Ascending aorta (tissue), 2 donors: ENCODE measurements at places on chromosomes 7 and 10.
A peak's percentile ranks its signal among the peaks of the same experiment; 100 is the strongest.

- H3K27ac ChIP-seq = no peak overlapping the region
- no peaks in the 10 kb centered on the region for H3K4me1 ChIP-seq
- H3K27me3 ChIP-seq = no peaks in the 10 kb centered on the region
- DNase-seq = no peak
Measured at GRCh38 chr10:1552406-1552805, 184.9 kb downstream of the ADARB2 start.

- H3K27ac ChIP-seq = no peak overlapping the region
- H3K4me3 ChIP-seq = no peak overlapping the region
Measured at GRCh38 chr10:12512332-12513002, 163.1 kb downstream of the CAMK1D start.

DNA sequence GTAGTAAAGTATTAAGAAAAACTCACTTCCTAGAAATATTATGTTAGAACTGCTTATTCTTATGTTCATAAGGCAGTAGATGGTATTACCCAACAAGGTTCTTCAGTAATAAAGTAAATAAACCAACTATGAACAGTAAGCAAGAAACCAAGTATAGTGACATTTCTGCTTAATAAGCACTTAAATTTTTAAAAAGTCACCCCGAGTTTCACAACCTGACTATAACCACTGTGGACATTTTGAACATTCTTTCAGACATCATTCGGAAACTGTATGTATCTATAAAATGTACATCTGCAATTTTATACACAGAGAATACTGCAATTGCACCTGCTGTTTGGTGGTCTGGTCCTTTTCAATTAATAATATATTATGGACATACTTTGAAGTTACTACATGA, 1073.6 kb downstream of the XPNPEP1 start:
- DNase-seq = no peak
- H3K36me3 ChIP-seq = no peaks in the 10 kb centered on the region
- no peak overlapping the region for H3K27ac ChIP-seq
- H3K27me3 ChIP-seq = no peaks in the 10 kb centered on the region
- no peaks in the 10 kb centered on the region for H3K4me1 ChIP-seq

DNA sequence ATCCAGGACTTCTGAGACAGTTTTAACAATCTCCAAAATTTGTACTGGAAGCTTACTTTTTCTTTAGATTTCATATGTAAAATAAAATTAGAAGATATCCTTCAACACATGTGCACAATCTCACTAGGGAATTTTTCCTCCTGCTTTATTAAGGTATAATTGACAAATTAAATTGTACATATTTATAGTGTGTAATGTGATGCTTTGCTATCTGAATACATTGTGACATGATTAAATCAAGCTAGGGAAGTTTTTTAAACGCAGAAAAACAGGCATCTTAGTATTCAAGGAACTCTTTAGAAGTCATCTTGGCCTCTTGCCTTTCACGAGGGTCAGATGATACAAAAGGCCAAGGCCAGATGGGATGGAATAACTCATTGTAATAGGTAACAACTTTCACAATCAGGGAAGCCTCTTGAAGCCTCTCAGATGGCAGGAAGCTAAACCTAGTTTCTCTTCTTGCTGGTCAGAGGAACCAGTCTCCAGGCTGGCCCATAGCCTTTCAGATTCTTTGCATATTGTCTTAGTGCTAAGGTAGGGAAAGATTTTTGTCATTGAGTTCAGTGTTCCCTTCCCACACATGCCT, 78.7 kb downstream of the RHOBTB1 start:
- no peak overlapping the region for H3K4me3 ChIP-seq
- peaks cover 4% of the 10 kb centered on the region for H3K36me3 ChIP-seq
- H3K27me3 ChIP-seq = no peaks in the 10 kb centered on the region

DNA sequence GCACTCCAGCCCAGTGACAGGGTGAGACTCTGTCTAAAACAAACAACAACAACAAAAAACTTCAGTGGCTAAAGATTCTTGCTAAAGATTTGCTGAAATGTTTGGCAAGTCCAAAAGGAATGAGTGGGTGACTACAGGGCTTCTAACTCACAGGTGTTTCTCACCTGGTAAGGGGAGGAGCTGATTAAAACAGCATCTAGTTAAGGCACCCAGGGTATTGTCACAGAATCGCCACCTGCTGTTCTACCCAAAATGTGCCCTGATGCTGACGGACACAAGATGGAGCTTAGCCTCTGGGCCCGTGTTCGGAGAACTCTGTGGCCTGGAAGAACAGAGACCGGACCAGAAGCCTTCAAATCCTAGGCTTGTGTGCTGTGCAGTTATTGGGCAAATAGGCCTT, 336.0 kb upstream of the GALNT17 start:
- H3K4me1 ChIP-seq = no peaks in the 10 kb centered on the region
- H3K4me3 ChIP-seq = no peak overlapping the region
- H3K27me3 ChIP-seq = no peaks in the 10 kb centered on the region
- no peak for DNase-seq

DNA sequence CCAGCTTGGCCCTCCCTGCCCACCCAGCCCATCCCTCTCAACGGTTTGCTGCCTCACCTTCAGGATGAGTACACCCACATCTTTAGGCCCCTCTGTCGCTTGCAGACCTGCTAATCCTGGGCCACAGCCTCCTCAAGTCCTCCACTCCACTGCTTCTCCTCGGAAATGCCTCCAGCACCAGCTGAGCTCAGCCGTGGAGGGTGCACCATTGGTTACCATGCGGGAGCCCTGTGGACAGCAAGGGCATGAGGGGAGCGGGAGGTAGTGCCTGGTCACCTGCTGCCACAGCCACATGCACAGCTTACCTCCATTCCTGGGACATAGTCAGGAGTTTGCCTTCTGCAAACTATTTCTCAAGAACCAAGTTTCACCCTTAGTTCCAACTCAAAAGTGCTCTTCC, 286.3 kb upstream of the ZMIZ1 start:
- H3K27ac ChIP-seq = no peak overlapping the region
- no peaks in the 10 kb centered on the region for H3K27me3 ChIP-seq
- no peak overlapping the region for H3K4me3 ChIP-seq
- H3K4me1 ChIP-seq = peaks cover 28% of the 10 kb centered on the region
- no peaks in the 10 kb centered on the region for H3K36me3 ChIP-seq

DNA sequence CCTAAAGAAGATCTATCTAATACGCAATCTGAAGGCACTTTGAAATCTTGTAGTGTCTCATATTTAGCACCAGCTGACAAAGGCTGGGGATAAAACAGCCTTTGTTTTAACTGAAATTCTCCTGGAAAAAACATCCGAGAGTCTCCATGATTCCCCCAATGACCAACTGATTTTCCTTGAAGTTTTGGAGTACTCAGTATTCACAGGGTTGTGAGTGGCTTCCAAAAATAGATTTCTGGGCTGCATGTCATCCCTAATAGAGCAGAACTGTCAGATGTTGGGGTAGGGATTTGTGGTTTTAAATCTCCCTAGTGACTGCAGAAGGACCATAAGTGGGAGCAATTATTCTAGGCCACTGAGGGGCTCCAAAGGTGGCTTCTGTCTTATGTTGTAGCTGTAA, 206.4 kb downstream of the TAX1BP1 start:
- H3K4me3 ChIP-seq = no peak overlapping the region
- H3K4me1 ChIP-seq = no peaks in the 10 kb centered on the region
- H3K27ac ChIP-seq = no peak overlapping the region

DNA sequence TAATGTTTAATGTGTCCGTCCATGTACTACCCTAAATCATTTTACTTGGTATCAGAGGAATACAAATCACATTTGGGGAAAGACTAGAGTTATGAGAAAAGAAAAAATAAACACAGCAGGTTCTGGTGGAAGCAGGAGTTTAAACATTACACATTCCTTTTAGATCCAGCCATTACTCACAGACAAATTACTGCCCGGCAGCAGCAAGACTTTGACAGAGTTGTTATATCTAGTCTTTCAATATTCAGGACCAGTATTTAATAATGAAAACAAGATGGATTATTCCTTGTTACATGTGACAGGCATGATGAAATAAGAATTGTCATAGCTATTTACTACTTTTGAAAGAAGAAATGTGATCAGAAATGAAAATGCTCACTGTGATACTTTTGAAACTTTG, 131.8 kb upstream of the GNAI1 start:
- H3K27ac ChIP-seq = no peak overlapping the region
- H3K4me1 ChIP-seq = no peaks in the 10 kb centered on the region
- DNase-seq = no peak
- no peak overlapping the region for H3K4me3 ChIP-seq

GRCh38 chr10:11272915-11273389, 255.3 kb downstream of the CELF2 start:
- H3K27me3 ChIP-seq = no peaks in the 10 kb centered on the region
- no peak for DNase-seq
- H3K36me3 ChIP-seq = peaks cover 13% of the 10 kb centered on the region
- H3K27ac ChIP-seq = no peak overlapping the region
- no peaks in the 10 kb centered on the region for H3K4me1 ChIP-seq

DNA sequence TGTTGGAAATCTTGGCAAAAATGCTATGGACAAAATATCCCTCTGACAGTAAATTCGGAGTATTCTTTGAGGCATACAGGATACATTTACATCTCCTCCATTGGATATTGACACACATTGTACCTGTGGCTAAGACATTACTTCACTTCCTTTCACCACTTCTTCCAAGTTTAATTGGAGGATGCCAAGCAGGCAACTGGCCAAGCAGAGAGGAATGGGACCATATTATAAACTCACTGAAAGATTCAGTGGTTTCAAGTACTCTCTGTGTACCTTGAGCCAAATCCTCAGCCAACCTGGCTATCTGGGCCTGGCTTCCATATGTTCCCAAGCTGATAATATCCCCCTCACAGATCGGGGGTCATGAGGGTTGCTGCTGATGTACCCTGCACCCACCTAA, 14.7 kb upstream of the JCAD start:
- H3K36me3 ChIP-seq = no peaks in the 10 kb centered on the region
- no peak for DNase-seq
- H3K4me1 ChIP-seq = no peaks in the 10 kb centered on the region
- no peak overlapping the region for H3K27ac ChIP-seq
- no peak overlapping the region for H3K4me3 ChIP-seq

- H3K4me3 ChIP-seq = no peak overlapping the region
- no peaks in the 10 kb centered on the region for H3K4me1 ChIP-seq
- no peak overlapping the region for H3K27ac ChIP-seq
- DNase-seq = no peak
- no peaks in the 10 kb centered on the region for H3K36me3 ChIP-seq
- no peaks in the 10 kb centered on the region for H3K27me3 ChIP-seq
Measured at GRCh38 chr7:21608465-21608864, 65.6 kb downstream of the DNAH11 start.

- H3K4me1 ChIP-seq = peaks cover 4% of the 10 kb centered on the region
- no peak for DNase-seq
- H3K4me3 ChIP-seq = peak overlapping the region; percentile 50
- no peaks in the 10 kb centered on the region for H3K27me3 ChIP-seq
- H3K27ac ChIP-seq = peak overlapping the region; percentile 45
Measured at GRCh38 chr7:158847451-158847866, 8.9 kb upstream of the DYNC2I1 start.

GRCh38 chr7:55486192-55486590, 86.1 kb downstream of the VOPP1 start:
- no peak overlapping the region for H3K4me3 ChIP-seq
- H3K4me1 ChIP-seq = no peaks in the 10 kb centered on the region
- no peak overlapping the region for H3K27ac ChIP-seq
- H3K27me3 ChIP-seq = no peaks in the 10 kb centered on the region

DNA sequence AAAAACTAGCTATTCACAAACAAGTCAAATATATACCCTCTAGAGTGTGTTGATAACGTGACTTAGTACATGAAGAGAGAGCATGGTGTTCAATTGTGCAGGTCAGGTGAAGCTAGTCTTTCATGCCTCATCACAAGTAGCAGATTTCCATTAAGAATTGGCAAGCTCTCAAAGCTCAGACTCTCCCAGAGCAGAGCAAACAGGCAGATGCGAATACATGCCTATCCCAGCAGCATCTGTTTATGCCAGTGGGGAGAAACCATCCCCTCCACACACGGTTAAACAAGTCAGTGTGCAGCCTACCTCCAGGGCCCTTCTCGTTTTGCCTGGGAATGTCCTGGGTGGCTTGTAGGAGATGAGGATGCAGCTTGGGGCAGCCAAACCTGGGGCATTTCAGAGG, 532.5 kb upstream of the C7orf33 start:
- no peaks in the 10 kb centered on the region for H3K4me1 ChIP-seq
- H3K36me3 ChIP-seq = no peaks in the 10 kb centered on the region
- DNase-seq = no peak
- H3K27me3 ChIP-seq = no peaks in the 10 kb centered on the region
- no peak overlapping the region for H3K27ac ChIP-seq

GRCh38 chr10:97207756-97208346, 22.1 kb upstream of the SLIT1 start:
- no peak overlapping the region for H3K4me3 ChIP-seq
- no peak for DNase-seq
- H3K27ac ChIP-seq = no peak overlapping the region
- H3K36me3 ChIP-seq = no peaks in the 10 kb centered on the region
- H3K4me1 ChIP-seq = no peaks in the 10 kb centered on the region

GRCh38 chr7:107309296-107309695, 140.5 kb downstream of the HBP1 start:
- H3K27ac ChIP-seq = no peak overlapping the region
- no peaks in the 10 kb centered on the region for H3K36me3 ChIP-seq
- H3K4me1 ChIP-seq = no peaks in the 10 kb centered on the region
- DNase-seq = no peak
- H3K4me3 ChIP-seq = no peak overlapping the region

- no peak overlapping the region for H3K4me3 ChIP-seq
- no peaks in the 10 kb centered on the region for H3K27me3 ChIP-seq
- no peaks in the 10 kb centered on the region for H3K36me3 ChIP-seq
- no peaks in the 10 kb centered on the region for H3K4me1 ChIP-seq
- no peak overlapping the region for H3K27ac ChIP-seq
- DNase-seq = no peak
Measured at GRCh38 chr10:75083972-75084833, 27.3 kb upstream of the SAMD8 start.

GRCh38 chr7:114589436-114589835, 174.8 kb downstream of the FOXP2 start:
- H3K4me1 ChIP-seq = no peaks in the 10 kb centered on the region
- H3K27me3 ChIP-seq = no peaks in the 10 kb centered on the region
- H3K4me3 ChIP-seq = no peak overlapping the region

GRCh38 chr7:2996141-2996540, 47.5 kb downstream of the CARD11 start:
- no peak overlapping the region for H3K27ac ChIP-seq
- H3K4me1 ChIP-seq = no peaks in the 10 kb centered on the region
- no peaks in the 10 kb centered on the region for H3K27me3 ChIP-seq
- no peak for DNase-seq
- no peak overlapping the region for H3K4me3 ChIP-seq

DNA sequence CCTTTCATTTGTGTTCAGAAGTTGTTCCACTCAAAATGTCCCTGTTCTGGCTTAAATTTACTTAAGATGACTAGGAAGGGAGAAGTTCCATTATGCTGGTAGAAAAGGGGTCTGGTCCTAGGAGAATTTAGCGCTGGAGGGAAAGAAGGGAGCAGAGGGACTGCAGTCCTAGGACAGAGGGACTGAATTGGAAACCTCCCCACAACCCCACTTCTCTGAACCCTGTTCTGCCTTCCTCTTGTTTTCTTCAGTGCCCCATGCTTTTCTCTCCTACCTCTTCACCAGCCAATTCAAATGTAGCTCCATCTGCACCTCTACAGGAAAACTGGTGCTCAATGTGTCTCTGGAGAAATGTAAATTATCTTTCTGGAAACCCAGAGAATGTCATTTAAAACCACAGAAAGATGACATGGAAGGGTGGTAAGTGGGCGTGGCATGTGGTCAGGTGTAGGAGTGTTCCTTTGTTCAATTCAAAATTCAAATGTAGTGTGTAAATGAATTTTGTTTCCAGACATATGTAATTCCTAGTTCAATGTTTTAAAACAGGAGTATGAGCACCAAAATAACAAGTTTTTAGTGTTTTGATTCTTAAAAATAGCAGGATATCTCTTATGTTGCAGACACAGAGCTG, 24.0 kb upstream of the RHOBTB1 start:
- no peak overlapping the region for H3K27ac ChIP-seq
- no peaks in the 10 kb centered on the region for H3K27me3 ChIP-seq
- no peak overlapping the region for H3K4me3 ChIP-seq
- peaks cover 3% of the 10 kb centered on the region for H3K4me1 ChIP-seq
